Subcutaneous adipose tissue (tissue), 4 donors: ENCODE measurements at places on chromosomes 5 and 9. TPM values are rescaled to one million over a fixed set of nuclear protein-coding genes. Genes with fewer than 3 reads are reported as not detected.

PHF24 gene
- 1.3 TPM for total RNA-seq

HINT2 gene
- total RNA-seq: 32.6 TPM

PCDHGC5 gene
- total RNA-seq: 0.85 TPM

SHOC1 gene
- total RNA-seq: not detected

GMCL2 gene
- total RNA-seq: not detected

PCDHB12 gene
- 3.1 TPM for total RNA-seq
